ENCODE measurements at places on chromosomes 6 and 20.

- DNase-seq, result no peak
Observed at GRCh38 chr6:155493694-155494143, 38.1 kb upstream of the NOX3 start.

DNA sequence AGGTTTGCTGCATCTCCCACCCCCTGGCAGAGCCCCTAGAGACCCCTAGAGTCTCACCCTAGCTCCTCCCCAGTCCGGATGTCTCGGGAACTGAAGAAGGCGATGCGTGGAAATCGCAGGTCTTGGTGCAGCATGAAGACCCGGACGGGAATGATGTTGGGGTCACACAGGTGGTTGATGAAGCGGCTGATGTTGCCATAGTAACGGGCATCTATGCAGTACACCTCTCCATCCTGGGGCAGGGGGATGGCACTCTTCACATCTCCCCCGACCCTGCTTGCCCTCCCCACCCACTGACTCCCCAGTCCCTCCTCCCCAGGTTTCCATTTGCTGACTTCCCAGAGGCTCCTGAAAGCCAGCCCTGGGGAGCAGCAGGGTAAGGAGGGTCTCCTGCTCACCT lies 1.8 kb upstream of the SLC44A4 start:
- no peak for DNase-seq

GRCh38 chr20:11492386-11492785 lies 425.3 kb upstream of the BTBD3 start:
- DNase-seq, result no peak

DNA sequence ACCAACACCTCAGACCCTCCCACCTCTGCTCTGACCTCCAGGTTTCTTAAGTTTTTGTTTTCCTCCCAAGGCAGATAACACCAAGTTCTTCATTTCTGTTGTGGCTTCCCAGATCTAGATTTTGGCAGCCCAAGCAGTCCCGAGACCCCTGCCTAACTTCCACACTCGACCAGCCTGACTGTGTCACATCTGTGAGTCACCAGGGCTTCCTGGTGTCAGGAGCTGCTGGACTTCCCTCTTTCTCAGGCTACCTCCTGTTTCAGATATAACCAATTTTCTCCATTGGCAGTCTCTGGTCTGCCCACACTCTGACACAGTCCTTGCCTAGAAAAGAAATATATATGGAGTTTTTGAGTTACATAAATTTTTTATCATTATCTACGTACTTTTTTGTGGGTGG lies 46.1 kb upstream of the CCN6 start:
- no peak for DNase-seq

DNA sequence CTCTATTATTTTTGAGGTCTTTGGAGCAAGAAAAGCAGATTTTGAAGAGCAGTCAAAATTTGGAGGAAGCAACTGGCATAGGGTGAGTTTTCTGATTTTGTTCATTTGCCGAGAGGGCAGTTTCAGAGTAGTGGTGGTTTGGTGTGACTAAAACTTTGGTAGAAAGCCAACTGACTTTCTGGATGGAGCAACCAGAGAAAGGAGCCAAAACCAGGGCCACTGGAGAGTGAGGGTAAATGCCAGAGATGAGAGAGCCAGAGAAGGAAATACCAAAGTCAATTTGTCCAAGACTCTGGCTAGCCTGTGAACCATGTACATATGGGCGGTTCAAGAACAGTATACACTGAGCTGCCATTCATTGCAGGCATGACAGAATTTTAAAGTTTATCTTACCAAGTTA lies 40.5 kb upstream of the ZBTB24 start:
- DNase-seq, result no peak

Data from ecto neural progenitor cell (in vitro differentiated cells).